GM03348 (cell line): ENCODE measurements at places on chromosomes 13 and 19.
A peak's percentile ranks its signal among the peaks of the same experiment; 100 is the strongest.

- DNase-seq = no peak
These were observed 19.8 kb downstream of the EPN1 start for GRCh38 chr19:55694656-55695491.

DNA sequence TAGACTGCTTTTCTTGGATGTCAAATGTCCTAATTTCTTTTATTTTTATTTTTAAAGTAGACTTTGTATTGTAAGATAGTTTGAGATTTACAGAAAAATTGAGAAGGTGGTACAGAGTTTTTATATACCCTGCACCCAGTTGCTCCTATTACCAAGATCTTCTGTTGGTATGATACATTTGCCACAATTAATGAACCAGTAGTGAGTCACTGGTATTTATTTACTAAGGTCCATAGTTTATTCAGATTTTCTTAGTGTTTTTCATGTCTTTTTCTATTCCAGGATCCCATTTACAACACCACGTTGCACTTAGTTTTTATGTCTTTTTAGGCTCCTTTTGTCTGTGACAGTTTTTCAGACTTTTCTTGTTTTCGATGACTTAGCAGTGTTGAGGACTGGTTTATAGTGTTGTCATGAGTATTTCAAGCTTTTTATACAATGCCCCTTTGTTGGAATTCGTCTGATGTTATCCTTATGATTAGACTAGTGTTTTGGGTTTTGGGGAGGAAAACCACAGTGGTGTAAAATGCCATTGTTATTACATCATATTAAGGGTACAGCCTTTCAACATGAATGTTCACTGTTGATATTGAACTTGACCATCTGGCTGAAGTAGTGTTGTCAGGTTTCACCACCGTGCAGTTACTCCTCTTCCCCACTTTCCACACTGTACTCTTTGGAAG is 35.9 kb downstream of the COG3 start:
- peak; percentile 63 for DNase-seq

- DNase-seq = no peak
These were observed 1.6 kb downstream of the REEP6 start for GRCh38 chr19:1492474-1493006.

GRCh38 chr13:64855506-64855905 is 2374.6 kb downstream of the PCDH9 start:
- DNase-seq = no peak

DNA sequence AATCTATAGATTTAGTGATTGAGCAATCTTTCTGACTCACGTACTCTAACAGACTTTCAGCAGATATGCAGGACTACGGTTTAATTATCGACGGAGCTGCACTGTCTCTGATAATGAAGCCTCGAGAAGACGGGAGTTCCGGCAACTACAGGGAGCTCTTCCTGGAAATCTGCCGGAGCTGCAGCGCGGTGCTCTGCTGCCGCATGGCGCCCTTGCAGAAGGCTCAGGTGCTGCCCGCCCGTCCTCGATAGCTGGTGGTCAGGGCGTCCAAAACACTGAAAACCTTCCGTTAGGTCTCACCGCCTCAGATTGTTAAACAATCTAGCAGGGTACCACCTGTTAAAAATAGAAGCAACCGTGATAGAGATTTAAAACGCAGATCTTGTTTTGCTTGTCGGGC is 113.2 kb upstream of the MCF2L start:
- DNase-seq = no peak

- DNase-seq = no peak
These were observed 46.3 kb downstream of the CCNE1 start for GRCh38 chr19:29858000-29858596.

GRCh38 chr19:3538258-3538929 is 580 bp upstream of the TEKTIP1 start:
- DNase-seq = no peak

DNA sequence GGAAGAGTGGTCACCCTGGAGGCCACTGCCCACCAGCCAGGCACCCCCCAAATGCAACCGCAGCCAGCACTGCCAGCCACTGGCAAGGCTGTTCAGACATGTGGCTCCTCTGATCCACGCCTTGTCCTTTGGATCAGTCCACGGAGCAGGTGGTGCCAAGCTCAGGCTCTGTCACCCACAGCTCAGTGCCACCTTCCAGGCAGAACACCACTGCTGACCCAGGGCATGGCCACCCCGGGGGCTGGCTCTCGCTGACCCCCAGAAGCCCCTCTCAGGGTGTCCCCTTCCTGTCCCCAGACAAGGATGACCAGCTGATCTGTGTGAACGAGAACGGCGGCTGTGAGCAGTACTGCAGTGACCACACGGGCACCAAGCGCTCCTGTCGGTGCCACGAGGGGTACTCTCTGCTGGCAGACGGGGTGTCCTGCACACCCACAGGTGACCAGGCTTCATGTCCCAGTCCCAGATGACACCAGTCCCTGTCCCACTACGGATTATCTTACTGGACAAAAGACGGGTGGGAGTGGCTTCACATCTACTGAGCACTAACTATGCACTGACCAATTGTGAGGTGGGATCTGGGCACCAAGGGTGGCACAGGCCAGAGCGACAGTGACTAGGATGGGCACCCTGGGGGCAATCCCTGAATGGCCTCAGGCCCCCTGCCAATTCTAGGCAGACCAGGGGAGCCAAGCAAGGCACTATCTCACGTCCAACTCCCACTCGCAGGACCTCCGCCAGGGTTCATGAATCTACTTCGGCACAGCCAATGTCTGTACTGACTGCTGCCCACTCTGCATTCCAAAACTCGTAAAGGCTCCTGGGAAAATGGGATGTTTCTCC is 7.0 kb upstream of the F10 start:
- no peak for DNase-seq

DNA sequence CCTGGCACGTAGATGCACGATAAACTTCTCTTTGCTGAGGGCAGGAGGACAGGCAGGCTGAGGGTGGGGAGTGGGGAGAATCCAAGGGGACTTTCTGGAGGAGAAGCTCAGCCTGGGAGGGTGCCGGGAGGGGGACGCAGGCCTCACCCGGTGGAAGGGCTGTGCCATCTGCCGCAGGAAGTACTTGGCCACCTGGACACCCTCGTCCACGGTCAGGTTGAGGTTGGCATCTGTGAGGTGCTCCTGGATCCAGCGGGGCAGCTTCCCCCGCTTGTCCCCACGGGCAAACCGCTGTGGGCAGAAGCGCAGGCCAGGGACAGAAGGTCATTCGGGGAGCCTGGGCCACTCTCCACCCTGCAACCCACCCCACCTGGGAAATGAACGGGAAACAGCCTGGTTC is 11.5 kb downstream of the KLC3 start:
- no peak for DNase-seq
